ENCODE measurements at places on chromosomes 2 and 18. TPM values are rescaled to one million over a fixed set of nuclear protein-coding genes. Genes with fewer than 3 reads are reported as not detected.

- DNase-seq = peak; percentile 39
Measured at GRCh38 chr2:197168705-197169104, 141.9 kb downstream of the ANKRD44 start.

TM4SF20 gene
- not detected for total RNA-seq

DNA sequence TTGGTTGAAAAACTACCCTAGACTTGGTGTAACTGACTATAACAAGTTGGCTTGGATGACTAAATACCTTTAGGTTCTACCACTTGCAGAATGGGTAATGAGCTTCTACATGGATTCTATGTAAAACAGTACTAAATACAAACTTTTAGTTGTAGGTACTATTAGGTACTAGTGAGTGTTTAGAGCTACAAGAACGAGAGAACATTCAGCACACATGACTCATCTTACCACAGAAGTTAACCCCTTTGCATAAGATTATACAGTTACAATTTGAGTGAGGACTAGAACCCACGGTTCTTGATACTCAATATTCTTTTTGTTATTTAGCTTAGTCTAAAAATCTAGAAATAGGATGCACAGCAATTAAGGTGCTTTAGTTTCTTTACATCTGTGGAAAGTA lies 101.7 kb upstream of the TFCP2L1 start:
- peak; percentile 35 for DNase-seq

GRCh38 chr2:68031542-68032160 lies 31.2 kb downstream of the C1D start:
- DNase-seq = peak; percentile 70

DNA sequence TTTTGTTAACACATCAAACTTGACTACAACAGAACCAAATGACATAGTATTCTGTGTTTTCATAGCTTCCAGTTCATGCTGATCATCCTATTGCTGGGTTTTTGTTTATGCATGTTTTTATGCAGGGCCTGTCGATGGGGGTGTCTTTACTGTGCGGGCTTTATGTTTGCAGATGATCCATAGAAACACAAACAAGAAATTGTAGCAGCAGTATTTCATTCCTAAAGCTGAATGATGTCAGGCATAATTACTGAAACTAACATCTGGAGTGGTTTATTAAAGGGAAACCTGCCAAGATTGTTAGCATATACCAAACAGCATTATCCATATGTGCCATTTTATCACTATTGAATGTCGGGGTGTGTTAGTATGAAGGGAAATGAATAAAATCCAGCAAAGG lies 129.7 kb downstream of the PTPRM start:
- no peak for DNase-seq

Measured in myocyte (in vitro differentiated cells).